ENCODE measurements at places on chromosomes 11 and 22. TPM values are rescaled to one million over a fixed set of nuclear protein-coding genes. Genes with fewer than 3 reads are reported as not detected.
A peak's percentile ranks its signal among the peaks of the same experiment; 100 is the strongest.

DNA sequence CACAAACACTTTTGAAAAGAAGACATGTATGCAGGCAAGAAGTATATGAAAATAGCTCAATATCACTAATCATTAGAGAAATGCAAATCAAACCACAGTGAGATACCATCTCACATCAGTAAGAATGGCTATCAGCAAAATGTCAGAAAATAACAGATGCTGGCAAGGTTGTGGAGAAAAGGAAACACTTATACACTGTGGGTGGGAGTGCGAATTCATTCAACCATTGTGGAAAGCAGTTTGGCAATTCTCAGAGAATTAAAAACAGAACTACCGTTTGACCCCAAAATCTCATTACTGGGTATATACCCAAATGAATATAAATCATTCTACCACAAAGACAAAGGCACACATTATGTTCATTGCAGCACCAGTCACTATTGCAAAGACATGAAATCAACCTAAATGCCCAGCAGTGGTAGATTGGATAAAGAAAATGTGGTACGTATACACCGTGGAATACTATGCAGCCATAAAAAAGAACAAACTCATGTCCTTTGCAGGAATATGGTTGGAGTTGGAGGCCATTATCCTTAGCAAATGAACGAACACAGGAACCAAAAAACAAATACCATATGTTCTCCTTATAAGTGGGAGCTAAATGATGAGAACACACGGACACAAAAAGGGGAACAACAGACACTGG, 18.5 kb downstream of the MMP13 start:
- DNase-seq, result no peak

GRCh38 chr11:61334434-61335354, 1.7 kb downstream of the TKFC start:
- no peak for DNase-seq

DNA sequence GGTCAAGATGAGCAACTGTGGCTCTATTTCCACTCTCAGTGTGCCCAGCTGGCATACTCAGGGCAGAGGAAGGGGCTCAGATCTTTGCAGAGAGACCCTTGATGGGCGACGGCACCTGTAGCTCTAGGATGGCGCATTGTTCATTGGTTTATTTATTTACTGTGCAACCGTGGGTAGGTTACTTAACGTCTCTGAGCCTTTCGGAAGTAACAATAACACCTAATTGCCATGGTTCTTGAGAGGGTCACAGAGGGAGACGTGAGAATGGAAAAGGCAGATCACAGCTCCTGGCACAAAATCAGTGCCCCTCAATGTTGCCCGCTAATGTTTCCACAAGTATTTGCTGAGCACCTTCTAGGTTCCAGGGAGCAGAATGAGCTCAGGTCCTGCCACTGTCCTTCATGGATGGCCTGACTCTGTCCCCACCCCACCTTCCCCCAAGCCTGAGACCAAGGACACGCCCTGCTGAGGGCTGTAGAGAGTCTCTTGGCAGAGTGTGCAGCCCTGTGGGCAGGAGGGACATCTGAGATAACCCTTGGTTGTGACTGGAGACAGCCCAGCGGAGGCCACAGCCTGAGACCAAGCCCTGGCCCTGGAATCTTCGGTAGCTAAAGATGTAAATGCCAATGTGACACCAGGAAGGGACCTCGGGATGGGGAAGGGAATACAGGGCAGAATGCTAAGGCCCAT, 780 bp upstream of the ALDH3B2 start:
- DNase-seq, result no peak

DNA sequence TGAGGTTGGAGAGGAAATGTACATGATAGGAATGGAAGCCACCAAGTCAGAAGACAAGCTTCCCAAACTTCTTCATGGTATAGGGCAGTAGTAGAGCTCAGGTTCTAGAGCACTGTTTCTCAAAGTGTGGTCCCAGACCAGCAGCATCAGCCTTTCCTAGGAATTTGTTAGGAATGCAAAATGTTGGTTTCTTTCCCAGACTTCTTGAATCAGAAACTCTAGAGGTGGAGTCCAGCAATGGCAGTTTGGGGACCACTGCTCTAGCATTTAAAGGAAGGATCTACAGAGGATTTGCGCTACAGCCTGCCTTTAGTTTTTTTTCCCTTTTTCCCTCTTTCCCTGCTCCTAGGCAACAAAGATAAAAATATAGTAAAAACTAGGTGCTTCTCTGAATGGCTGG, 17.0 kb upstream of the MMP12 start:
- DNase-seq, result no peak

- no peak for DNase-seq
Observed at GRCh38 chr22:36247955-36248354, 5.0 kb upstream of the APOL1 start.

DNA sequence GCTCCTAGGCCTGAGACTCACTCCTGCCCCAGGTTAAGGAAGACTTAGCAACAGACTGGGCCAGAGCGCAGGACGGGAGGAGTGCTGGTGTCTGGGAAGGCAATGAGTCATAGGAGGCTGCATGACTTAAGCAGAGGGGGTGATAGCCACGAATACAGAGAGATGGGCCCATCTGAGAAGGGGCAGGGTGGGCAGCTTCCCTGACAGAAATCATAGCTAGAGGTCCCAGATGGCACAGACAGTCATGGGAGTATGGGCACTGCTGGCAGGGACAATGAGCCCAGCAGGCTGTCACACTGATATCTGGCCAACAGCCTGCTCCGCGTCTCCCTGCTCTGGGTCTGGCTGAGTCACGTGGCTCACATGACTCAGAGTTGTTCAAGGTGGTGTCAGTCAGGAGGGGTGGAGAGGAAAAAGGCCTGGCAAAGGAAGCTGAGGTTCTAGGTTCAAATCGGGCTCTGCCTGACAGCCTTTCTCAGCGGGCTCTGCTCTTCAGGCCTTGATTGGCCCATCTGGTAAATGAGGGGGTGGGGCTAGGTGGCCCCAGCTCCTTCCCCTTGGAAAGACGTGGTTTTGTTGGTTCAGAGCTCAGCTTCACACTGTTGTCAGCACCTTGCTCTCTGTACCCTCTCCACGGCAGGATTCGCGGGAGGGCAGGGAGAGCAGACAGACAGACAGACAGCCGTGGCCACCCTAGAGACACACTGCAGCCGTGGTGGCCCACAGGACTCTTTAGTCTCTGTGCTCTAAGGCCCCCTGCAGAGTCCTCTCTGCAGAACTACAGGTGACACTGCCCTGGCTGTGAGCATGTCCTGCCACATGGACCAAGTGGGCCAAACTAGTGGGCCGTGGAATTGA, 47.8 kb downstream of the DBX1 start:
- DNase-seq, result peak; percentile 97

DNA sequence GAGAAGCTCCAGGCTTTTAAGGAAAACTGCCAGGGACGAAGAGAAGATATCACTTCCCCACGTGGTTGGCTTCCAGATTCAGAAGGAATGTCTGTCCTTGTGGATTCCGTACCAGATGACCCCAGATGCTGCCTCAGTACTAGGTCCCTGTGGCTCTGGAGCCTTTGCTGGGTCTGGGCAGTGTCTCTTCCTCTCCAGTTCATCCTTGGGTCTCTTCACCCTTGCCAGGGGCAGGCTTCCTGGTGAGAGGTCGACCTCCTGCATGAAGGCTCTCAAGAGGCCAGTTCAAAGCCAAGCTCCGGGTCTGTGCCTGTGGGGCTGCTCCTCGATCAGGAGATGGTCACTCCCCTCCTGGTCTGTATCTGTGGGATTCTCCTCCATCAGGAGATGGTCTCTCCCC, 74.7 kb upstream of the B3GAT1 start:
- no peak for DNase-seq

DNA sequence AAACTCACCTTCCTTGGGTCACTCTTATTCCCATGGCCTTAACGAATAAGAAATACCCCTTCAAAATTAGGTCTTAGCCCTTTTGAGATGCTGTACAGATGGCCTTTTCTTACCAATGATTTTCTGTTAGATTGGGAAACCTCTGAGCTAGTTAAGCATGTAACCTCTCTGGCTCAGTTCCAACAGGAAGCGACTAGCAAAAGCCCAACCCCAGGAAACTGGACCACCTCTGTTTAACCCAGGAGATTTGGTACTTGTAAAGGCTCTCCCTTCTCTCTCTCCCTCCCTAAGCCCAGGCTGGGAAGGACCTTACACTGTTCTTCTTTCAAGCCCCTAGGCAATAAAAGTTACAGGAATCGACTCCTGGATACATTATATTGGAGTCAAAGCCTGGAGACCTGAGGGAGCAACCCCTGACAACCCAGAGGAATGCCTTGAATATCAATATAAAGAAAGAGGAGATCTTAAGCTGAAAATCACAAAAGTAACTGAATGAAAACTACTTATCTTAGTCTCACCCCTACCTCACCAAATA, 11.7 kb downstream of the APIP start:
- no peak for DNase-seq

- peak; percentile 100 for DNase-seq
Observed at GRCh38 chr11:86174101-86175046, 70.2 kb upstream of the EED start.

DNA sequence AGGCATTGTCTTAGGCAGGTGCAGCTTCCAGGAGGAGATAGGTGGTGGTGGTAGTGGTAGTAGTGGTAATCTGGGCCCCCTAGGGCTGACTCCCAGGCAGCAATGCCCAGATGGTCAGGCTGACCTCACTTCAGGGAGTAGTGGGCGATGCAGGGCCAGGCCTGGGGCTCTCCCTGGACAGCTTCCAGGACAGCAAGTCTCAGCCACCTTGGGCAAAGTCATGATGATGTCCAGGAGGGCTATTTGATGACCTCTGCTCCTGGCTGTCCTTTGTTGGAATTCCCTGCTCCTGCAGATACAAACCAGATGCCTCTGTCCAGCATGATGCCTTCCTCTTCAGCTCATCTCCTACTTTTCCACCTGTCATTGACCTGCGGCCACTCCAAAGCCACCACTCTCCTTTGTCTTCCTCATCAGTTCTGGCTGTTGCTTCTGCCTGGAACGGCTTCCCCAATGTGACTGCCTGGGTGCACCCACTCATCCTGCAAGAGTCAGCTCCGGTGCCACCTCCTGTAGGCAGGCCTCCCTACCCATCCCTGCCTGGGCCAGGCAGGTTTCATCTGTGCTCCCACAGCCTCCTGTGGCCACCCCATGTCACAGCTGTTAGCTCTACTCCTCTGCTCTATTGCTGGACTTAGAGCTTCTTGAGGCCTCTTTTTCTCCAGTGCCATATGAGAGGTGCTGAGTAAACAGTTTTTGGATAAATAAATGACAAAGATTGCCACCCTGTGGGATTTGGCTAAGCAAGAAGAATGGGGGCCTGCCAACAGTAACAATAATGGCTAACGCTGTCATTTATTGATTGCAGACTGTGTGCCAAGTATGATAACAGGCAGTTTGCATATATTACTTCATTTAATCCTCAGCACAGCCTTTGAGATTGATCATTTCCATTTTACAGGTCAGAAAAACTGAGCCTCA, 172.9 kb upstream of the NECTIN1 start:
- DNase-seq, result no peak

DNA sequence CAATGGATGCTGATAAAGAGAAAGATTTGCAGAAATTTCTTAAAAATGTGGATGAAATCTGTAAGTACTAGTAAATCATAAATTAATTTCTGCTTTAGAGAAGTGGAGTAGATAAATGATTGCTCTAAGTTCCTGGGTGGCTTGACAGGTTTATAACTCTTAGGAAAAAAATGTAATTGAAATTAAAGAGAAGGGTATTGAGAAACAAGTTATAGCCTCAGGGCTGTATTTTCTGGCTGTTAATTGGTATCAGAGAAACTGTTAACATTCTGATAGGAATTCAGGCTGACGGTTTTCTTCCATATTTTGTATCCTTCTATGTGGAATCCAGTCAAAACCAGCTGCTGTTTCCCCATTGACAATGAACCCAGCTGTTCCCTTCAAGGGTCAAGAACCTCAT, 1.9 kb downstream of the TTC12 start:
- DNase-seq, result no peak

The ATG13 gene
- 60.1 TPM for polyA plus RNA-seq

The SLC5A4 gene
- 2.8 TPM for polyA plus RNA-seq

The OR2D2 gene
- polyA plus RNA-seq, result 0.18 TPM

Measured in endothelial cell of umbilical vein (primary cell).